ENCODE measurements at places on chromosomes 3 and 15.
A peak's percentile ranks its signal among the peaks of the same experiment; 100 is the strongest.

GRCh38 chr15:92655178-92655995, at the start of gene FAM174B:
Gene FAM174B, minus strand, starts transcription at chr15:92655775.
- DNase-seq = no peak

DNA sequence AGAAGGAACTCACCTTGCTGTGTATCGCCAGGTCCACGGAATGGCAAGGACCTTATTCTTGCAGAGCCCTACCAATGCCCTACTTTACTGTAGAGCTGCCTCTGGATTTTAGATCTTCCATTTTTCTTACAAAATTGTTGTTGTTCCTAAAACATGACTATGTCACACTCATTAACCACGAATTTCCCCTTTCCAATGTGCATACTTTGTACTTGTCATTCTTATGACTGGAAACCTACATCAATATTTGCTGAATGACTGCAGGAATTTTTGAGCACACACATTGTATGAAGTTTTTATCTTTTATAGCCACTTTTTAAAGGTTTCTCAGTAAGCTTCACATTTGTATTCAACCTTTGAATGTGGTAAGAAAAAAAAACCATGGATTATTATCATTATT, 35.9 kb upstream of the CMSS1 start:
- no peak for DNase-seq

- peak; percentile 88 for DNase-seq
These were observed 567 bp downstream of the TOP2B start for GRCh38 chr3:25663869-25664811.

- no peak for DNase-seq
These were observed 43.3 kb downstream of the TGFBR2 start for GRCh38 chr3:30649572-30650318.

DNA sequence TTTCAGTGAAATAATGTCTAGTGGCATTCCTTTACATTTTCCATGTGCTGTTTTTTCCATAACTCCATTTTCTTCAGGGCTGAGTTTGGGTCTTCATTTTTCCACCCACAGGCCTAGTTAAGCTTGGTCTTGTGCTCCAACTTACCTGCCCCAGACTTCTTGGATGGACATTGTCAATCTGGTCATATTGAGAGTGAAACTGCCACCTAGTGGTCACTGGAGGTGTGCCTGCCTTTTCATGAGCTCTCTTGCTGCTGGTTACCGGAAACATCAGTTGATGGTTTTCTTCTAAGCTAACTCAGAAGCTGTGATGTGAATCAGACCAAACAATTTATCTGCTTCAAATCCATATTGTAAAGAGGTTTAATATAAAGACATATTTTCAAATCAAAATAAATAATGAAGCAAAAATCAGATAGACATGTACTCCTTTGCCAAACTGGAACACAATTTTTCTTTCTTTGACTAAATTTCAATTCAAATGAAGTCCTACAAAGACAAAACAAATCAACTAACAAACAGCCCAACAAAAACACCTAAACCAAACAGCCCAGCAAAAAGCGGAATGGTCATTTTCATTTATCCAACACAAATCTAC, 135.1 kb upstream of the RASGRP1 start:
- no peak for DNase-seq

DNA sequence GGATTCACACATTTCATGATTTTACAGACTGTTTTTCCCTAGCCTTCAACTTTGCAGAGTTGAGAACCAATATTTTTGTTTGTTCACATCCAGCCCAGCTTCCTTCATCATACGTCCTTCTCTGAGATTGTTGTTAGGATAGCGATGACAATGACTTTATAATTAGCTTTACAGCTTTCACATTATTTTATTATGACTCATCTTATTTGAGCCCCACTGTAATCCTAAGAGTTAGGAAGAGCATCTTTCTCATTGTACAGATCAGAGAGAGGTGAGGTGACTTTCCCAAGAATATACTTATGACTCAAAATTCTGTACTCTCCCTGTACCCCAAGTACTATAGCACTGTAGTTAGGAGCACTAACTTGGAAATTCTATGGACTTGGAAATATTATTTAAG, 156.1 kb downstream of the ALDH1A2 start:
- DNase-seq = no peak

DNA sequence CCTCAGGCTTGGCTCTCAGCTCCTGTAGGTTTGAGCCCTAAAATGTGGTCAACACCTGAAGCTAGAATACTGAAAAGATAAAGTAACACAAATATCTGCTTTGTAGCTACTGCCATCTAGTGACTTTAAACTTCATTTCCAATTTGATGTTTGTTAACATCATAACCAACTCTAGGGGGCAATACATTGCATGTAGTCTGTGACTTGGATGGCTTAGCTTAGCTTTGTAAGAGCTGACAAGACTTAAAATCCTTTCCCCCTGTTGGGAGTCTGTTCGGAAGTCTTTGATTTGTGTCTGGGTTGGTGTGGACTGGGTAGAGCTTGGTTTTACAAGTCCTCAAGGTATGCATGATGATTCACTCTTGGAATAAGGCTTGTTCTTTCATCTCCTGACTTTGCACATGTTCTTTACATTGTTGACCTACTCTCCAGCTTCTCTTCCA, 51.7 kb downstream of the SCN11A start:
- peak; percentile 43 for DNase-seq

DNA sequence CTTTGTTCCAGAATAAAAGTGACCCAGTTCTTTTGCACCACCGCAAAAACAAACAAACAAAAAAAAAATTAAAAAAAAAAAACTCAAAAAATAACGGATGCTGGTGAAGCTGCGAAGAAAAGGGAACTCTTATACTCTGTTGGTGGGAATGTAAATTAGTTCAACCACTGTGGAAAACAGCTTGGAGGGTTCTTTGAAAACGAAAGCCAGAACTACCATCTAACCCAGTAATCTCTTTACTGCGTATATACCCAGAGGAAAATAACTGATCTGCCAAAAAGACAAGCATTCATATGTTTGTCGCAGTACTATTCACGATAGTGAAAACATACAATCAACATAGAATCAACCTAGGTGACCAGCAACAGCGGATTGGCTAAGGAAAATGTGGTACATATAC, 298.9 kb upstream of the CBLB start:
- no peak for DNase-seq

Data from muscle of back (tissue), 13 donors.